ENCODE measurements at places on chromosomes 6 and 20. TPM values are rescaled to one million over a fixed set of nuclear protein-coding genes. Genes with fewer than 3 reads are reported as not detected.

DNA sequence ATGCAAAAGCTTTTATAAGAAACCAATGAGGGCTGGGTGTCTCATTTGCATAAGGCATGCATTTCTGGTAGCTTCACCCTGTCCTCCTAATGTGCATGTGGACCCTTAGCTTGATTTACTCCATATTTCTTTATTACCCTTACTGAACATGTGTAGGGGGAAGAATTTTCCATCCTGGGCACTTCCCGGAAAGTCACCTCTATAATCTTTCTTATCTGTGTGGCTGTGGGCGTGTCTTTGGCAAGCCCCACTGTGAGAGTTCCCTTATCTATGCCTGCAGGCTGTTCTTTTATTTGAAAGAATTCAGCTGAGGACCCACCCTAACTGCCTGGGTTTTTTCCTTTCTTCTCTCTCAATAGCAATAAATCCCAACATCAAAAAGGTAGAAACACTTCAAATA is 627.8 kb downstream of the DOK5 start:
- no peak overlapping the region for H3K4me3 ChIP-seq
- no peaks in the 10 kb centered on the region for H3K4me1 ChIP-seq
- H3K27me3 ChIP-seq: no peaks in the 10 kb centered on the region
- no peak overlapping the region for H3K27ac ChIP-seq
- no peak for DNase-seq

DNA sequence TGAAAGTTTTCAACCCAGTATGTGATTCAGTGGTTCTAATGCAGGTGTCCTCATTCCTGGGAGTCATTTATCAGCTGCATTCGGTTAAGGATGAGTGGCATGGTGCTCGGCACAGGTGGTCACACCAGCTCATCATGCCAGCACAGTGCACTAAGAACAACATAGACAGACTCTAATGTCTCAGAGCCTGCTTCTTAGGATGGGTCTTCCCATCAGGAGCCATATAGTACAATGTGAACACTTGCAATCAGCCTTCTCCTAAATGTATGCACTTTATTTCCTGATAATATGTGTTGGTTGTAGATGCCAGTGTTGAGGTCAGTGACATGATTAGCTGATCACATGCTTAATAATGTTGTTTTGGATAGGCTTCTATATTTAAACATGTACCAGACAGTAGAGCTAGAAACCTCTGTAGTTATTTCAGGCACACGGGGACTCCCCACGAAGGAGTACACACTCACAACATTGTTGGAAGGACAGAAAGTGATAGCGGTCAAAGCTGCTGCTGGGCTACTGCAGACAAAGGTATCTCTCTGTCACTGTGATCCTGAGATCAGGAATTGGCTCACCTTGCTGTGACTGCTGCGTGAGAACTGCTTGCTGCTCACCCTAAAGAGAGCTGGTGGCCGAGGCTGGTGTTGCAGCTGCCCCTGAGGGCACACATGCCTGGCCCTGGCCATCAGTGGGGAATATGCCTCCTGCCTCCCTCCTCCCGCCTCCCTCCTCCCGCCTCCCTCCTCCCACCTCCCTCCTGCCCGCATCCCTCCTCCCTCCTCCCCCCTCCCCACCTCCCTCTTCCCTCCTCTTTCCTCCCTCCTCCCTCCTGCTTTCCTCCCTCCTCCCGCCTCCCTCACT is 195.4 kb downstream of the SMOC2 start:
- H3K36me3 ChIP-seq: no peaks in the 10 kb centered on the region
- no peak overlapping the region for H3K27ac ChIP-seq
- DNase-seq: no peak
- H3K27me3 ChIP-seq: no peaks in the 10 kb centered on the region
- H3K4me3 ChIP-seq: no peak overlapping the region
- H3K4me1 ChIP-seq: peaks cover 15% of the 10 kb centered on the region

GRCh38 chr6:63447134-63447533 is 125.1 kb upstream of the LOC128125822 start:
- no peak for DNase-seq
- no peaks in the 10 kb centered on the region for H3K4me1 ChIP-seq
- H3K27me3 ChIP-seq: no peaks in the 10 kb centered on the region
- H3K36me3 ChIP-seq: no peaks in the 10 kb centered on the region
- H3K27ac ChIP-seq: peak overlapping the region; percentile 26
- no peak overlapping the region for H3K4me3 ChIP-seq

GRCh38 chr6:37936906-37937305 is 117.4 kb downstream of the ZFAND3 start:
- H3K36me3 ChIP-seq: no peaks in the 10 kb centered on the region
- peaks cover 37% of the 10 kb centered on the region for H3K4me1 ChIP-seq
- no peak overlapping the region for H3K4me3 ChIP-seq

The MRAP2 gene
- total RNA-seq: 0.27 TPM

DNA sequence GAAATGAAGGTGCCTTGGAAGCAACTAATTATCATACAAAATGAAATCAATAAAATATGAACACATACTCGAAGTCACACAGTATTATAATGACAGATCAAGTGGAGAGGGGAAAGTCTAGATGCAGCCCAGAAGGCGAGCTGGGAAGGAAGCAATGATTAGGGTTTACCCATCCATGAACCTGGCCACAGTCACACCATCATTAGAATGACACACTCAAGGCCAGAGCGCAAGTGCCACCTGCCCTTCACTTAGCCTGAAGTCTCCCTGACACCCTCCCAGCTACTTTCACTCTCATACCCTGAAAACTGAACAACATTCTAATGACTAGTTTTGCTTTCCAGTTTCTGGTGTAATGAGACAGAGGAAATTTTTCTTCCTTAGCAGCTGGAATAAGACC is 302.8 kb upstream of the JARID2 start:
- H3K4me1 ChIP-seq: no peaks in the 10 kb centered on the region
- no peak overlapping the region for H3K4me3 ChIP-seq
- no peaks in the 10 kb centered on the region for H3K36me3 ChIP-seq
- H3K27me3 ChIP-seq: no peaks in the 10 kb centered on the region

DNA sequence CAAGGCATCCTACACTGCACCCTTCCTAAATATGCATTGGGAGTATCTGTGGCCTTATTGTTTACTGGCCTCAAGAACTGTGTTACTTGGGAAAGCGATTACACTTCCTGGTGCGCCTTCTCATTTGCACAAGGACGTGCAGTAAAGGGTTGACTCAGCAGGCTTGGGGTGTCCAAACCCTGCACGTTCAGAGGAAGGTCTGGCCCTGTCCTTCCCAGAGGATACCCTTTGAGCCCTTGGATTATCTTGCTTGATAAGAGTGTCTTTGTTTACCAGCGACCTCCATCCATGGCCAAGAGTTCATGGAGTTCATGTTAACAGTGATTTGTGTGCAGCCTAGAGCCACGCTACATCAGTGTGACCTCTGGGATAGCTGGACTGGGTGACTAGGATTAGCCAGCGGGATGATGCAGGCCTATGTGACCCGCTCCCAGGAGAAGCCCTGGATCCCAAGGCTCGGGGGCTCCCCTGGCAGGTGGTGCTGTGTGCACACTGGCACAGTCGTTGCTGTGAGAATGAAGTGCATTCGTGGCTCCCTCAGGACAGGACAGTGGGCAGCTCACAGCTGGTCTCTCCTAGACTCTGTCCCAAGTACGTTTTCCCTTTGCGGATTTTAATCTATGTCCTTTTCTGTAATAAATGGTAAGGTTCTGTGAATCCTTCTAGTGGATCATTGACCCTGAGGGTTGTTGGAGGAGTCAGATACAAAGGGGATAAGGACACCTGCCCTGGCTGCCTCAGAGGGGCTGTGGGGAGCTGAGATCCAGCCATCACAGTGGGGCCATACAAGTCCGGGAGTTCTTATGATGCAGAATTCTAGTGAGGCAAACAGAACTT is 73.5 kb downstream of the TTLL2 start:
- no peaks in the 10 kb centered on the region for H3K27me3 ChIP-seq
- H3K36me3 ChIP-seq: no peaks in the 10 kb centered on the region
- DNase-seq: no peak
- H3K27ac ChIP-seq: no peak overlapping the region
